ENCODE measurements at places on chromosomes 7 and 10.

GRCh38 chr10:79241629-79241989 is 105.7 kb upstream of the PPIF start:
- no peak for DNase-seq

DNA sequence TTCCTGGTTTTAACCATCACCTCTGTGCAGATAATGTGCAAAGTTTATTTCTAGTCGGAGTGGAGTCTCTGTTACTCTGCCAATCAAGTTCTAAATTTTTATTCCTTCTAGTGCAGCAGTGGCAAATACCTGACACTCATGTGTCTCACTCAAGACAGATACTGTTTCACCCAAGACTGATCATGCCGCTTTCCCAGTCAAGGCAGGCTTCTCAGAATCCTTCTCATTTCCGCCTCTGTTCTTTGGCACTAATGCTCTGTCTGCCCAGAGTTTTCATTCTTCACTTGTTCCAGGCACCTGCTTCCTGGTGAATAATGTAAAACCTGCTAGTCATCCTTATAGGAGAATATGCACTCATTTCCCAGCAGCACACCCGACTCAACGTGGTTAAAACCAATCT is 24.7 kb downstream of the MET start:
- no peak for DNase-seq

GRCh38 chr7:107318523-107319160 is 149.8 kb downstream of the HBP1 start:
- DNase-seq: no peak

- no peak for DNase-seq
Measured at GRCh38 chr7:149454006-149454405, 6.9 kb downstream of the ZNF777 start.

DNA sequence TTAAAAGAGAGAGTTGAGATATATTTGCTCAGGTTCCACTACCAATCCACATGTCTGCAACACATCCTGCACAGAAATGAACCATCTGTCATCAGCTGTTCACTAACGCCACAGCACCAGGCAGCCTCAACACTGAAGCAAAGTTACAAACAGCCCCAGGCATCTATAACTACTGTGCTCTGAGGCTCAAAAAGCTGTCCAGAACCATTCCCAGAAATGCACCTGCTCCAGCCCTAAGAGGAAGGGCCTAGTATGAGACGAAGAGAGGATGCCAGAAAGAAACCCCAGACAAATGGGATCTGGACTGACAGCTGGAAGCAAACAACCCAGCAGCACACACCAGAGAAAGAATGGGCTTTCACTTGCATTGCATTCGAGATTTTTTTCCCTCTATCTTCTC is 159.3 kb downstream of the ELMO1 start:
- DNase-seq: no peak

GRCh38 chr10:26881600-26882331 is 21.0 kb upstream of the ABI1 start:
- no peak for DNase-seq

GRCh38 chr7:146115851-146116520 is 615 bp upstream of the CNTNAP2 start:
- no peak for DNase-seq

DNA sequence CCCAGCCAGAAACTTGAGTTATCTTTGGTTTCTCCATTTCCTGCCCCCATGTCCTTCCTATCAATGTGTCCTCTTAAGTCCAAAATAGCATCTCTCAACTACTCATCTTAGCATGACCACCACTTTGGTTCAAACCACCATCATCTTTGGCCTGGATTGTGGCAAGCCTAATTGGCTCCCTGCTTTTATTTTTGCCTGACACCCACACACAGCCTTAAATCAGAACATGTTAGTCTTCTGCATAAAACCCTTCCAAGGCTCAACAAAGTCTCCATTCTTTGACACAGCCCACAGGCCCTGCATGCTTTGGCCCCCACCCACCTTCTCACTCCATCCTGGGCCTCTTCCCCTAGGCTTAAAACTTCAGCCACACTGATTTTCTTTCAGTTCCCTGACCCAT is 2.0 kb upstream of the TSPAN14 start:
- DNase-seq: no peak

DNA sequence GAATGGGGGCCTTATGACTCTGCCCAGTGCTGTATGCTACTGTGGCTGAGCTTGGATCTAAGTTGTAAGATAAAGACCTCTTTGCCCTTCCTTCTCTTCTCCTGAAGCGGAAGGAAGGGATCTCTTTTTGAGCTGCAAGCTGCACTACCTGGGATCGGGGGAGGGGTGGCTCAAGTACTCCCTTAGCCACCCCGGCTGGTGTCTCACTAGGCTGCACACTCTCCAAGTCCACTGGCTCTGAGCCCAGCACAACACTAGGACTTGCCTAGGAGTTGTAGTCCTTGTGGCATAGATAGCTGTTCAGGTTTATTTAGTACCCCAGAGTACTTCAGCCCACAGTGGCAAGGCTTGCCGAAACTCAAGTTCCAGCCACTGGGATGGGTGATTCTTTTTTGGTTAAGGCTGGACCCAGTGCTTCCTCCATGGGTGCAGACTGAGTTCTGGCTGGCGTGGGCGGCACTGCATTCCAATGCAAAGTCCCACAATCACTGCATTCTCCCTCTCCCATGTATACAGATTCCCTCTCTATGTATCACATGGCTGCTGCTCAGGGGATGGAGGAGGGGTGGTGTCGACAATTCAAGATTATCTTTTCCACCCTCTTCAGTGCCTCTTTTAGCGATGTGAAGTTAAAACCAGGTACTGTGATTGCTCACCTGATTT is 76.2 kb upstream of the SLC25A13 start:
- DNase-seq: no peak

DNA sequence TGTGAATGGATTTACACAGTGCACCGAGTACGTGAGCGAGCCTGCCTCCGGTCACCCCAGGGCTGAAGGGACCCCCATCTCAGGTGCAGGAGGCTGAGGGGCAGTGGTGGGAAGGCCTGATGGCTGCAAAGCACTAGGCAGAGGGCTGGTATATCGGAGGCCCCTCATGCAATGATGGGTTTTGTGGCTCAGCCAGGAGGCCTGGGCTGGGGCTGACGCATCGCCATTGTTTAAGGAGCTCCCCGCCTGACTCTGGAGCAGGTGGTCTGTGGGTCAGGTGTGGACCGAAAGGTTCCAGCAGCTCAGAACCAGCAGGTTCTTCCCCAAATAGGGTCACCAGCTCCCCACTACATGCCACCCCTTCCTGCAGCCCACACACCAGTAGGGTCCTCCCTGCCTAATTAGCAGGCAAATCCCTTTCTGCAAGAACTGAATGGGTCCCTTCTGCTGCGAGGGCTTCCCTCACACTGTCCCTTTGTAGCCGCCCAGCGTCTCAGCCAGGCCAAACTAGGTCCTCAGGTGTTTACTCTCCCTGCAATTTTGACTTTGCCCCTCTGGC is 33.0 kb downstream of the OAT start:
- DNase-seq: peak; percentile 34

DNA sequence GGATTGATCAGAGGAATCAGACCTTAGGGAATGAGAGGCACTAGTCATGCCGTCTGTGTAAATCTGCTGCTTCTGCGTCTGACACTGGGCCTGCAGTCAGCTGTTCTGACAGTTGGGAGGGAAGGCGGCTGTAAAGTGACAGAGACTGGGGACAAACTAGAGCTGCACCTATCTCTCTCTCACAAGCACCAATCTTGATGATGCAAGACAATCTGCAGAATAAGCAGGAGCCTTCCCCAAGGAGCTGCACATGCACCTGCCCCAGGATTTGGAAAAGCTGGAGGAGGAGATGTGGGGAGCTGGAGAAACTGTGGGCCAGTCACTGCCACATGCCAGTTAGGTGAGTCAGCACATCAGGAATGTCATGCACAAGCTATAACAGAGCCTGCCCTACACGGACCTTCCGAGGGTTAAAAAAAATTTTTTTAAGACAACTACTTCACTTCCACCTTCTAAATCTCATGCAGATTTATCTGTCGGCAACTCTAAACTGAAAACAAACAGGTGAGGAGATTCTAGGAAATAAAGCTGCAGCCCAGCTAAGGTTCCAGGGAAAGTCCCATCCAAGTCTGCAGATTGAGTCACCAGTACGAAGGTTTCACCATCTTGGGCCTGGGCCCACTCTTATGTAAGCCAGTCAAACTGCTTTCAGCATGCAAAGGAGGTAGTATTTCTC is 39.2 kb downstream of the ENO4 start:
- peak; percentile 73 for DNase-seq

GRCh38 chr10:122565766-122566206 is 5.2 kb downstream of the DMBT1 start:
- peak; percentile 83 for DNase-seq

DNA sequence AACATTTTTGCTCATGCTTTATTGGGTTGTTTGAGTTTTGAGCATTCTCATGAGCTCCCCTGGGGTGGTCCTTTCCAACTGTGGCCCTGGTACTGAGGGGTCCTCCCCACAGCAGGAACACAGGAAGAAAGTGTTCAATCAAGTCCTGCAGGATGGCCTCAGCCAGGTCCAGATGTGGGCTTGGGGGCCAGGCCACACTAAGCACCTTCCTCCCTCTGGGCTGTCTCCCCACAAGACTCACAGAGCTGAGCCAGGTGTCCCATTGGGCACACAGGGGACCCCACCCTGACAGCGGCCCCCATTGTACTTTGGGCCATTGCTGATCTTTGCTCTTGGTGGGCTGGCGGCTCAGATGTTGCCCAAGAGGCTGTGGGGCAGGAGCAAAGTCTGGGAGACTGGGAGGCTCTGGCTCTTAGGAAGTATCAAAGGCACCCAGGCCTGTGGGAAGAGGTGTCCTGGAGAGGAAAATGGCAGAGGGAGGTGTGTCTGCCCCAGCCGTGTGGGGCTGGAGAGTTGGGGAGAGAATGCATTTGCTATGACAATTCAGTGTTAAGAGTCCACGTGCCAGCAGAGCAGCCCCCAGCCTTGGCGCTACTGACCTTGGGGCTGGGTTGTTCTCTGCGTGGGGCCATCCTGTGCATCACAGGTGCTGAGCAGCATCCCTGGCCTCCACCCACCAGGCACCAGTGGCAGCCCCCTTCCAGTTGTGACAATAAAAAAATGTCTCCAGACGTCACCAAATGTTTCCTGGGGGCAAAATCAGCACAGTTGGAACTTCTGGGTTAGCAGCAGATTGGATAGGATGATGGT is 17.8 kb downstream of the SCART1 start:
- no peak for DNase-seq

DNA sequence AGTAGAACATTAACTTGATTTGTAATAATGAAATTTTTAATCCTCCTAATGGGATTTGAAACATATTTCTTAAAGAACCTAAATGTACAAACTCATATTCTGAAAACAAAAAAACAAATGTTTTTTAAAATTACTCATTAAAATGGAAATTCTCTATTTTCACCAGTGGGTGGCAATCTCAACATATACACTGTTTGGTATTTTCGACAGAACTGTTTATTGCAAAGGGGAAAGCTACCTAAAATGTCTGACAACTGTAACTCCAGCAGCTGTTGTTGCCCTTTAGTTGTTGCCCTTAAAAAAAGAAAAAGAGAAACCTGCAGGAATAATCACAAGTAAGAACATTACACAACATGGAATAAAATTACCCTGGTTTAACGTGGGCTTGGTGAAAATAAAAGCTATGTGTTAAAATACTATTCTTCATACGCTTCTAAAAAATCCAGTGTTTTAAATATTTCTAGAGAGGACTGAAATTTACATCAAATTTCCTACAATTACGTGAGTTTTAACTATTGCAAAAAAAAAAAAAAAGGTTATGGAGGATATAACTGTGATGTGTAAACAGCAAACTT is 54.5 kb downstream of the COL1A2 start:
- no peak for DNase-seq

- DNase-seq: no peak
Measured at GRCh38 chr7:54841772-54842697, 83.0 kb upstream of the SEC61G start.

DNA sequence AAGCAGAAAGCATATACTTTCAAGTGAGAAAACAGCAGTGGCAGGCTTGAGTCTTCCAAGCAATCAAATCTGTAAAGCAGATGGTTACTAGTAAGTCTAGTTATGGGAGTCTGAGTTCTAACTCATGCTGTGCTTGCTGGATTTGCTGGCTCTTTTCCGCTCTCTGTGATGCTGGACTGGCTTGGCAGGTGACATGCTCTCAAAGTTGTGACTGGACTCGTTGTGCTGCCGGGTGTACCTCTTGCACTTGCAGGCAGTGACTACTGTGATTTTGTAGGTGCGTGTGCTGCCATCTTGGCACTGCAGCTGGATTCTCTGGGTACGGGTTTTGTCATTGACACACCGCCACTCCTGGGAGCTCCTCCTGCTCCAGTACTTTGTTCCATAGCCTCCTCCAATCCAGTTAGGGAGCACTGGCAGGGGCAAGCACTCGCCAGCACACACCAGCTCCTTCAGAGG is 3.1 kb downstream of the SOSTDC1 start:
- DNase-seq: no peak

DNA sequence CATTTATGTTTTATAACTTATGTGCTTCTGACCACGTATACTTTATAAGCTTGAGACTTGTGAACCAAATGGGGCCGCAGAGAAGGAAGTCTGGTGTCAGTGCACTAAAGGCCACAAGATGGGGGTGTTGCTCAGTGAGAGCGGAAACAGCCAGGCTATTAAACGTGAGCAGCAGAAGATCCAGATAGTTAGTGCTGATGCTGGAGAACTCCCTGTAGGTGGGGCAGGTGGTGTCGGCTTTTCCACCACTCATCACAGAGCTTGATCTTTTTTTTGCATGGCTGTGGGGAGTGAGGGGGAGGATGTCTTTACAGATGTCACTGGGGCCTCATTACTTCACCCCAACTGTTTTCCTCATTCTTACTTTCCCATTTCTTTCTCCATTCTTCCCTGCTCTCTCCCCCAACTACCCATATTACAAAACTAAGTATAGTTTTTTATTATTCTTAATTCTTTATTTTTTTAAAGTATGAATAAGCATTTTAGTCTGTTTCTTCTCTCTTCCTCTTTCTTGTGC is 34.7 kb downstream of the ACADSB start:
- DNase-seq: no peak

DNA sequence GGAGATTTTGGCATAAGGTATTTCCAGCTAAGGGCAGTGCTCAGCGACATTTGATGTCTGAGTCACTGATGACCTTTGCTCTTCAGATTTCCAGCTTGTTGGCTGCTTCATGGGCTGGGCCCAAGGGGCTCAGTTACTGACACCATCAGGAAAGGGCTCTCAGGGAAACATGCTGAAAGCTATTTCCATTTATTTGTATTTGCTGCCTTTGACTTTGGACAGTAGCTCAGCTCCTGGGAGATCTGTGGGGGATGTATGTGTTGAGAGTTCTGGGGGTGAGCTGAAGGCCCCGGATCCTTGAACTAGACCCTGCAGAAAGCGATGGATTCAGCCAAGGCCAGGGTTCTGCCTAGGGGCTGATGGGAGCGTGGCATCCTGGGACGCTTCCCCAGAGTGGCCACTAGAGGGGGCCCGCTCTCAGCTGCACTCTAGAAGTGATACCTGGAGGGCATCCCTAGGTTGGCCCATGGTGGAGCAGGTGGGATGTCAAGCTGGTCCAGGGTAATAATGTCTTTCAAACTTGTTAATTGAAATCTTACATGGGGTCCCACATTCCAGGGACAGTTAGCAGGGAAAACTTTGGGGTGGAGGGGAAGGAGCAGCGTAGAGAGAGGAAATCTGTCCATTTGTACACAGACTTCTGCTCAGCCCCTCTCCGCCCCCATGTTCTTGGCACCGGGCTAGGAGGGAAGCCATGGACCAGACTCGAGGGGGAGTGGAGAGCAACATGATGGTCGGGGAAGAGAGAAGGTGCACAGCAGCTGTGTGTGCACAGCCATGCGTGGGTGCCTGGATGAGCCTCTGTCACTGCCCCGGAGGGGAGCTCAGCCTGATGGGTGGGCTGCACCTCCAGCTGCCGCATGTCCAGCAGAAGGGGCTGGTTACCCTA is 3.0 kb upstream of the BTBD16 start:
- DNase-seq: peak; percentile 52

GRCh38 chr10:89147256-89147655 is 59.9 kb downstream of the CH25H start:
- no peak for DNase-seq

All from suprapubic skin (tissue), 4 donors.